ENCODE measurements at places on chromosomes 16 and 17. TPM values are rescaled to one million over a fixed set of nuclear protein-coding genes. Genes with fewer than 3 reads are reported as not detected.

GRCh38 chr16:8575399-8575798 lies 14.9 kb downstream of the TMEM114 start:
- DNase-seq = no peak
- no peaks in the 10 kb centered on the region for H3K27me3 ChIP-seq
- H3K4me3 ChIP-seq = no peak overlapping the region
- no peaks in the 10 kb centered on the region for H3K4me1 ChIP-seq

DNA sequence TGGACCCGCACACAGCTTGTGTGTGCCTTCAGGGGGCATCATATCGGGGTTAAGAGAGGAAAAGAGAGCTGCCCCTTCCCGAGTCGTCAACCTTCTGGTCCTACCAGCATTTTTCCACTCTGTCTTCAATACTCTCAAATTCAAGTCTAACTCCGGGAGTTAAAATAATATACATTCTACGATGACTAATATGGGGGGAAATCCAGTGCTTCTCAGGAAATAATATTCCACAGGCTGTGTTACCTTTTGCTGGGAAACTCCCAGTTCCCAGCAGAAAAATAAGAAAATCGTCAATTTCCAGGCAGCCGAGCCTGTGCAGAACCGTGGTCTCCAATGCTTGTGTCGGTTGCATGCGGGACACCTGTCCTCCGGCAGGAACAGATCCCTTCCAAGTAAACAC lies 105.0 kb upstream of the FOXF1 start:
- no peaks in the 10 kb centered on the region for H3K36me3 ChIP-seq
- DNase-seq = no peak
- no peaks in the 10 kb centered on the region for H3K4me1 ChIP-seq
- H3K4me3 ChIP-seq = no peak overlapping the region
- H3K27ac ChIP-seq = no peak overlapping the region

- no peaks in the 10 kb centered on the region for H3K27me3 ChIP-seq
- no peak overlapping the region for H3K4me3 ChIP-seq
- peaks cover 100% of the 10 kb centered on the region for H3K36me3 ChIP-seq
Measured at GRCh38 chr16:1621851-1622250, 9.7 kb downstream of the CRAMP1 start.

- H3K27me3 ChIP-seq = peaks cover 27% of the 10 kb centered on the region
- H3K27ac ChIP-seq = no peak overlapping the region
- H3K36me3 ChIP-seq = no peaks in the 10 kb centered on the region
Measured at GRCh38 chr16:22664132-22664531, 149.8 kb upstream of the HS3ST2 start.

DNA sequence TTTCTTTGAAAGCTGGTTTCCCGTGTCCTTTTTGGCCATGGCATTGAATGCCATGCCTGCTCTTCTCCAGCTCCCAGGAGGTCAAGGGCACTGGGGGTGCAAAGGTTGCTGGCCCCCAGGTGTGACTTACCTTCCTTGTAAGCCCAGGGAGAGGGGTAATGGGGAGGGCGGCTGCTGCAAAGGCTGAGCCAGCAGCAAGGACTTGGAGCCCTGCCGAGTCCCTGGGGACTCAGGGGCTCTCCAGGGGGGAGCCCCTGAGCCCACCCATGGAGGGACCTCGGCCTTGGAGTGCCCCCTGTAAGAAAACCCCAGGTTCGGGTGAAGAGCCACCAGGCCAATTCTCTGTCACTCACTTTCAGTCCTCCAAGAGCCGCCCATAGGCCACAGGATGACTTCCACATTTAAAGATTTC lies 5.9 kb upstream of the CCL22 start:
- H3K27ac ChIP-seq = no peak overlapping the region
- DNase-seq = no peak
- no peaks in the 10 kb centered on the region for H3K27me3 ChIP-seq
- peaks cover 9% of the 10 kb centered on the region for H3K4me1 ChIP-seq
- no peaks in the 10 kb centered on the region for H3K36me3 ChIP-seq

DNA sequence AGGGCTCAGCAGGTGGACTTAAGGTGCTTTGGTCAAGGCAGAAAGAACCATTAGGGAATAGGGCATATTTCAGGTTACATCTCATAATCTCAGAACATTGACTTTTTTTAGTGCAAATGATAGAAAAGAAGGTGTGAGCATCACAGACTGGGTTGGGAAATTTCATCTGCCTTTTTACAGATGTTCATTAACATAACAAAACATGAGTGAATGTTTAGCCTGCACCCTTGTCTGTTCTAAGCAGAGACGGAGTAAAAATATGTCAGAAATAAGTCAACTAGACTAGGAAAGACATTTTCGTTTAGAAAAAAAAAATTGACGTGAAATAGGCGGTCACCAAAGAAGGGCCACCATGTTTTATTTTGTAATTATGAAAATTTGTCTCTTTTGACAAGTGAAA lies 127.5 kb upstream of the CDH13 start:
- no peaks in the 10 kb centered on the region for H3K4me1 ChIP-seq
- no peak overlapping the region for H3K27ac ChIP-seq
- H3K36me3 ChIP-seq = no peaks in the 10 kb centered on the region
- no peak for DNase-seq
- H3K4me3 ChIP-seq = no peak overlapping the region
- no peaks in the 10 kb centered on the region for H3K27me3 ChIP-seq

DNA sequence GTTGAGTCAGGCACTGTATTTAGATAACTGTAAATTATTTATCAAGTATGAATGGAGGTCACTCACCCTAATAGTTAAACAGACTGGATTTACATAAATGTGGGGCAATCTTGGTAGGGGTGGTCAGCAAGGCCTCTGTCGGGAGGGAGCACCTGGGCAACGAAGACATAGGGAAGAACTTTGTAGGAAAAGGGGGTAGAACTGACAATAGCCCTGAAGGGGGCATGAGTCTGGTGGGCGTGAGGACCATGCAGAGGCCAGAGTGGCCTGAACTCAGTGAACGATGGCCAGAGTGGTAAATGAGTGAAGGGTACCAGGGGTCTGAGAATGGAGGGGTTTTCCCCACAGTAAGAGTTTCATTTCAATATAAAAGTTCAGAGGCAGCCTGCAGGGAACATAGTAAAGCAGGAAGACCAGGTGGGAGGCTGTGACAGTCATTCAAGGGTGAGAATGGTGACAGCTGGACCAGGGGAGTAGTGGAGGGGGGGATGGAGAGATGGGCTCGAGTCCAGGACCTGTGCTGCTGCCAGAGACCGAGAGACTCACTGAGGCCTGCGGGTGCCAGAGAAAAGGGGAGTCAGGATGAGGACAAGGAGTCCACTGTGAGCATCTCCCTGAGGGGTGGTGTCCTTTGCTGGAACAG lies 2.9 kb downstream of the C17orf67 start:
- no peak overlapping the region for H3K4me3 ChIP-seq
- DNase-seq = no peak
- H3K36me3 ChIP-seq = no peaks in the 10 kb centered on the region
- H3K4me1 ChIP-seq = peaks cover 45% of the 10 kb centered on the region
- H3K27ac ChIP-seq = no peak overlapping the region
- H3K27me3 ChIP-seq = no peaks in the 10 kb centered on the region

GRCh38 chr17:50866950-50867362 lies 802 bp upstream of the TOB1 start:
- H3K4me1 ChIP-seq = peaks cover 66% of the 10 kb centered on the region
- H3K36me3 ChIP-seq = no peaks in the 10 kb centered on the region
- no peaks in the 10 kb centered on the region for H3K27me3 ChIP-seq
- peak; percentile 94 for DNase-seq

STX1B gene
- 2.6 TPM for total RNA-seq

SLC16A13 gene
- 7.7 TPM for total RNA-seq
